ENCODE measurements at places on chromosomes 7 and 10.

DNA sequence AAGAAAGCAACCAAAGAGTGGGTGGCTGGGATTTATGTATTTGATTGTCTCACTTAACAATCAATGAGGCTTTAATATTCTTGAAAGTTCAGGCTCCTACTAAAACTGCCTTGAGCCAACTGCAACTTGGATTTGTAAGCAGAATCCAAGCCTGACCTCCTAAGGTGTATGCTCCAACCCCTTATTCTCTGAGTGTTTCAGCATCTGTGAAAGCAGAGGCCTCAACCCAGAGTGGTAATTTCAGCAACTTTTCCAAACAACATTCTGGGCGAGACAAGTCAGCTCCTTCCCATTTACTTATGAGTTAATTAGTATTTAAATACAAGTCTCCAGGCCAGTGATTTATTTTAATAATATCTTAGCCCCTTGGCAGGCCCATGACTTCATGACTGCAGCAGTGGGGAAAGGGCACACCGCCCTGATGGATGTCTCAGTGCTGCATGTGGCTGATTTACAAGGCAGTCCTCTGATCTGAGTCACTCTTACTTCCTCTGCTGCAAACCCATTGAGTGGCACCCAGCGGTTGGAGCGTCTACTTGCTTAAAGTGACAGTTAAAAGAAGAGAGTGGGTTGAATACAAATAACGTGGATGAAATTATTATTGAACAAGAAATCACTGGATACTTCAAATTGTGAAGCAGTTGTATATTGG is 209.1 kb downstream of the TRIL start:
- no peak for DNase-seq

DNA sequence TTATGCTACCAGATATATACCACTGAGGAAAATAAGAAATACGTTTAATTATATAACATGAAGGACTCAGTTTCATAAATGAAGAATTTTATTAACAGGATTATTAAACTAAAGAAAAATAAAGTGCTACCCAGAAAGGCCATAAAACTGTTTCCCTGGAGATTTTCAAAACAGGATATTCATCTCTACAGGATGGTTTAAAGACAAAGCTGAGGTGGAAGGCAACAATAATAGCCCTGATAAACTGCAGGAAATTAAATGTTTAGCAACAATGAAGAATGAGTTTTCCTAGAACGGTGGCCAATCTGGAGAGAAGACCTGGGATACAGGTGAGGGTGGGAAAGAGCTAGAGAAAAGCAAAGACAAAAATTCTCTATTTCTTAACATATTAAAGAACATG is 11.9 kb downstream of the RHEB start:
- DNase-seq: no peak

- no peak for DNase-seq
Measured at GRCh38 chr7:131482800-131483199, 73.6 kb downstream of the PODXL start.

- DNase-seq: no peak
Measured at GRCh38 chr10:71399946-71400345, 3.2 kb downstream of the CDH23 start.

DNA sequence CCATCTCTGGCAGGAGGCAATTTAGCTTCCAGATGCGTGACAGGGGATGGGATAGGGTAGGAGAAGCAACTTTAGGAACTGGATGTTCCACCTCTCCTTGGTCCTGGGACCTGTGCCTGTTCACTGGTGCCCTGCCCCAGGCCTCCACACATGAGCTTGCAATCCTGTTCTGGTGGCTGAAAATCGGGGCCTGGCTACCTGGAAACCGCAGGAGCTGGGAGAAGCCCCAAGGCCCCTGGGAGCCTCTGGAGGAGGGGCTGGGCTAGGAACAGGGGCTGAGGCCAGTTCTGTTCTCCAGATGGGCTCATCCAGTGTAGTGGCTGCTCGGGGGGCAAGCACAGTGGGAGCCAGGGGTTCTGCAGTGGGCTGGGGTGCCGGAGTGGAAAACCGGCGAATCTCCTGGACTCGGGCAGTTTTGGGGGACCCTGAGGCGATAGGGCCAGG is 5.3 kb upstream of the MYOZ1 start:
- DNase-seq: no peak

GRCh38 chr7:78195281-78195680 is 396.7 kb downstream of the PHTF2 start:
- no peak for DNase-seq

GRCh38 chr7:151148319-151149259 is 18.9 kb downstream of the GBX1 start:
- no peak for DNase-seq

GRCh38 chr10:114937962-114938855 is at the start of gene TRUB1:
Gene TRUB1 (plus strand): TSS chr10:114938195. CDS start chr10:114938254, 59 bp downstream.
- DNase-seq: peak; percentile 90

GRCh38 chr7:70645279-70645678 is 486.7 kb upstream of the GALNT17 start:
- DNase-seq: no peak

DNA sequence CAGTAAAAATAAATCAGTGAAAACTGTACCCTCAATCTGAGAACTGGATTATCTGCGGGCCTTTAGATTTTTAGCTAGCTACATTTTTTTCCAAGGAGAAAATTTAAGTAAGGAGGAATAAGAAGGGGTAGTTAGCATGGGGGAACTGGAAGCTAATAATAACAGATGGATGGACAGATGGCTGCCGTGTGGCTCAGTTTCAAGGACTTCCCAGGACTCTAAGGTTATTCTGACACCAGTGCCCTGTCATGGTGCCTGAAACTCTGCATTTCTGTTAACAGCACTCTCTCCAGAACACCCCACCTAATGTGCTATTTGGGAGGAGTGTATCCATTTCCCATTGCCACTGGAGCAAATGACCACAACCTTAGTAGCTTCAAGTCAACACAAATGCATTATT is 75.7 kb upstream of the PDE1C start:
- DNase-seq: no peak

GRCh38 chr10:103192089-103192450 is 1.0 kb downstream of the NT5C2 start:
- DNase-seq: no peak

DNA sequence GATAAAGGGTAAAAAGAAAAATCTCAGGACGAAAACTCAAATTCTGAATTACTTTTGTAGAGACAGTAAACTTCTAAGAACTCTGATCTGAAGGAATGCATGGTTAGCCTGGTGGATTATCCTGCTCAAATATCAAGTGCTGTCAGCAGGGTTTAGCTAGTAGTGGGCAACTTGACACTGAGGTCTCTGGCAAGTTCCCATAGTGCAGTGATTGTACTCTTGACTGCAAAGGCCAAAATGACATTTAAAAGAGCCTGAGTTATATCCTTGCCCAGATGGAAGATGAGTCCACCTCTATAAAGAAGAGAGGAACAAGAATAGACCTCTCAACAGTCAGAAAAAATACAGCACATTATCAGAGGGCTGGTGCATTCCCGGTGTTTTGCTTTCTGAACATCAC is 304.5 kb upstream of the IMMP2L start:
- DNase-seq: no peak

- DNase-seq: no peak
Measured at GRCh38 chr7:81209059-81209458, 290.2 kb upstream of the SEMA3C start.

GRCh38 chr7:99325592-99326407 is at the start of gene ARPC1A:
Gene ARPC1A (plus strand): TSS chr7:99325898. CDS start chr7:99333354, 7,456 bp downstream.
- DNase-seq: peak; percentile 96

DNA sequence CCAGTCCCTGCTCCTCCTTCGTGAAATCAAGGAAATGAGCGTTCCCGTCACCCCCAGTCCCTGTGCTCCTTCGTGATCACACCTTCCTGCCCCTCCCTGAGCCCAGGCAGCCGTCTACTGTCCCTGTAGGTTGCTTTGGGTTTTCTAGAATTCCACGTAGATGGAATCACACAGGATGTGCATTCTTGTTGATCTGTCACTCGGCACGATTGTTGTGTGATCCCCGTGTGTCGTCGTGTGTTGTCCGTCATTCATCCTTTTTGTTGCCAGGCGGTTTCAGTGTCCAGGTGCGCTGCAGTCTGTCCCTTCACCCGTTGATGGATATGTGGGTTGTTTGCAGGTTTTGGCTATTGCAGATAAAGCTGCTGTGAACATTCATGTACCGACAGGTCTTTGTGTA is 9.4 kb downstream of the MTG1 start:
- no peak for DNase-seq

DNA sequence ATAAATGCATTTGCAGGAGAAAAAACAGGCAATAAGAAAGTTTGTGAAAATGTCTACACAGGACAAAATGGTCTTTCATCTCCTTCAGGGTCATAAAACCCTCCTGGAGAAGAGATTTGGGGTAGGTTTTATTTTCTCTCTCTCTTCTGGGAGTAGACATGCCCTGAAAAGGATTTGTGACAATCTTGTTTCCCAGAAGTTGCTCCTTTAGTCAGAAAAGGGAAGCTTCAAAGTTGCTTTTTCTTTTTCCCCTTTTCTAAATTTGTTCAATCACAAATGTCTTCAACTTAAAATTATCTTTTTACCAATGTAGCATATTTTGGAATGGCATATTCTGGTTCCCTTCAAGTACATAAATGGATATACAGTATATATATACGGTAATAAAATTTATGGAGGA is 9.4 kb upstream of the ANKRD22 start:
- DNase-seq: no peak

- no peak for DNase-seq
Measured at GRCh38 chr7:16416289-16417282, 4.8 kb downstream of the CRPPA start.

DNA sequence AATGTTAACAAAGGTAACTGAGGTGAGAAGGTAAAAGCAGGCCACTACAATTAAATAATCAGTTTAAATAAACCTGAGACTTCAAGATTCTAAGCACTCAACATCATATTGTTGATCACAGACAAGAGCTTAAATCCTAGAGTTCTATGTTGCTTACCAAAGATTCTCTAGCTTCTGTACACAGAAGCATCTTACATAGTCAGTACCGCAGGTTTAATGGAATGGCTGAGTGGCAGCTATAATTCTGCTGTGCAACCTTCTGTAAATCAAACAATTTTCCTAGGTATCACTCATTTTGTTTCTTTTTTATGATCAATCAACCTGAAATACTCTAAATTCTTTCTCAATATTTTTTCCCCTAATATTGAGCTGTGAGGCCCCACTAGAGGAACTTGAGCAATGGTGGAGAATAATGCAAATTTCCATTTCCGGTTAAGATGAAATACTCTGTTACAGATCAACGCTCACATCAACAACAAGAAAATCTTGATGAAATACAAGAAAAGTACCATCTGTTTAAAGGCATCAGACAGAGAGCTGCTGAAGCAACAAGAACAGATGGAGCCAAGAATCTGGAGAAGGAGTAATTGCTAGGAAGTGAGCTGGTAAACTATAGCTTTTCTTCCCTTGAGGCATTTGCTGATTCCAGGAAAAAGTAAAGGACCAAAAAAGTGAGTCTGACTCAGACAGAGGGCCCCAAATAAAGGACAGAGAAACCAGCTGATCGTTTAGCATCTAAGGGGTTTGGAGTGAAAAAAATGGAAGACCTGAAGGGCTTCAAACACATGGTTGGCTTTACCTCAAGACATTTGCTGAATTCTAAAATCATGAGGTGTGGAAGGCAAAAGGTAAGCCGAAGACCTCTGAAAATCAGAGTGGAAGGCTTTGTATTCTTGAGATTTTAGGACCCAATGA is 22.6 kb downstream of the PNPLA8 start:
- no peak for DNase-seq

DNA sequence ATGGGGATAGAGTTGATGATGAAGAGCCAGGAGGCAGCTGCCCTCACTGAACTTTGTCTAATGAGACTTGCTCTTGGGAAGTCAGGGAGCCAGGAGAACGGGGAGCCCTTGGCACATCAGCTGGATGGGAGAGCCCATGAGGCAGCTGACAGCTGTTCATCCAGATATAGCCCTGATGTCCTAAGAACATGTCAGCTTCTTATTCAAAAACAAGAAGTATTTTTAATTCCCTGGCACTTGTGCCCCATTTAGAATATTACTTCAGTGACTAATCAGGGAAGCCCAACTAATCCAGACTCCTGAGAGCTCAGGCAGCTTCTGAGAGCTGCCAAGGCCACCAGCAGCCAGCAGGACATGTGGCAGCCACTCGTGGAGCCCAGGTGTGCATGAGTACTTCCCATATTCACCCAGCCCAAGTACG is 363.4 kb downstream of the GRID1 start:
- DNase-seq: no peak

DNA sequence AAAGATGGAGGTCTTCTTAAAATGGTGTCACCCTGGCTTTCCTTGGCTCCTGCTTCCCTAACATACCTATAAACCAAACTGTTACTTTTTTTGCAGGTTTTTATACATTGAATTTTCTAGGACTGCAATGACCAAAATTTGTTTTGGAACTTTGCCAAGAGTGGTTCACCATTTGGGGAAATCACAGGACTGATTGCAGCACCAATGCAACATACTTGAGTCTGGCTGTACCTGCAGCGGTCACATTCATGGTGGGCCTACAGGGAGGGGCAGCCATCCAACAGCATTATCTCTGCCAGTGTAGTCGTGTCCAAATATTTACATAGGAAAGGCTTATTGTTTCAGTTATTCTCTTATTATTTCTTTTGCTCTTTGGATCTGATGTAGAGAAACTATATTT is 69.0 kb downstream of the HACD1 start:
- no peak for DNase-seq

GRCh38 chr10:33402220-33403073 is 68.0 kb upstream of the NRP1 start:
- DNase-seq: no peak

DNA sequence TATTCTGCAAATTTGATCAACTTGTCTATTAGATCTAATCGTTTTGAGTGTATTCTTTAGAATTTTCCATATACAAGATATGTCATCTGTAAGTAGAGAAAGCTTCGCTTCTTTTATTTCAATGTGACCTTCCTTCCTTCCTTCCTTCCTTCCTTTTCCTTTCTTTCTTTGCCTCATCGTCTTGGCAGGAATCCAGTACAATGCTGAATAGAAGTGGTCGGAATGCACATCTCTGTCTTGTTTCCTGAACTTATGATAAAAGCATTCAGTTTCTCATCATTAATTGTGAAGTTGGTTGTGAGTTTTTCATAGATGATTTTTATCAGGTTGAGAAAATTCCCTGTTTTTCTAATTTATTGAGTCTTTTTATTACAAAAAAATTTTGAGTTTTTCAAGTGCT is 300.7 kb upstream of the ZNF32 start:
- DNase-seq: no peak

- no peak for DNase-seq
Measured at GRCh38 chr7:94041529-94041928, 37.4 kb upstream of the BET1 start.
